ENCODE measurements at places on chromosomes 2 and 18.

DNA sequence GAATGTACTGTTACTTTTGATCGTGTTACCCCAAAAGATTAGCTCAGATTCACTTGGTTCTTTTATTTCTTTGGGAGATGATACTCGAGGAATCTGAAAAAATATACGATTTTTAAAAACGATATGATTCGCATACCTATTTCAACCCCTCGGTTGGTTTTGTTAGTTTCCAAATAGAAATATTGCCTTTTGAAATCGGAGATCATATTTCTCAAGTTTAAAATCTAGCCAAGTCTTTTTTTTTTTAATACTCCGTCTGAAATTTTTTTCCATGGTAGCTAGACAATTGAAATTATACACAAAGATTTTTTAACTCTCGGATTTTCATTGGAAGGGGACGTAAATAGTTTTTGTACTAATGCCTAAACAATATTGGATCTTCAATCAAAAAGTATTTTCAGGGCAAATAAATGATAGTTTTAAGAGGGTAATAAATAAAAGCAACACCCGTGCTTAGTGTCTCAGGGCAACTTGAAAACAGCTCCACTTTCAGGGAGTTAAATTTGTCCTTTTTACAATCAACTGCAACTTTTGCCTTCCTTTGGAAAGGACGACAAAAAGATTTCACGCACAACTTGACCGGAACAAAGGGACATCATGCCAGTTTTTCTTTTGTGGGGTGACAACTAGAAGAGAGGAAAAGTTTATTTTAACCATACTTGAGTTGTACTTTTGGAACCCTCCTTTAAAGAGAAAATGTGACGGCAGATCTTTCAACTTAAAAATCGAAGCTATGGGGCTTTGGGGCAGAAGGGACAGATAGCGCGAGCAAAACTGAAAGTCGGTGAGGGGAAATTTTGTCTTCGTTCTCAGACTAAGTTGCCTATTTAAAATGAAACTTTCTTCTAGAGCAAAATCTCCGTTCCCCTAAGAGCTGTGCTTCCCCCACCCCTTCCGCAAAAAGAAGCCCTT lies 5.8 kb upstream of the ONECUT2 start:
- no peak for DNase-seq

- DNase-seq, result no peak
Observed at GRCh38 chr2:240105982-240106381, 30.1 kb downstream of the COPS9 start.

- DNase-seq, result no peak
Observed at GRCh38 chr2:241617431-241618154, 19.4 kb downstream of the THAP4 start.

- no peak for DNase-seq
Observed at GRCh38 chr18:28831476-28831875, 654.5 kb upstream of the CDH2 start.

DNA sequence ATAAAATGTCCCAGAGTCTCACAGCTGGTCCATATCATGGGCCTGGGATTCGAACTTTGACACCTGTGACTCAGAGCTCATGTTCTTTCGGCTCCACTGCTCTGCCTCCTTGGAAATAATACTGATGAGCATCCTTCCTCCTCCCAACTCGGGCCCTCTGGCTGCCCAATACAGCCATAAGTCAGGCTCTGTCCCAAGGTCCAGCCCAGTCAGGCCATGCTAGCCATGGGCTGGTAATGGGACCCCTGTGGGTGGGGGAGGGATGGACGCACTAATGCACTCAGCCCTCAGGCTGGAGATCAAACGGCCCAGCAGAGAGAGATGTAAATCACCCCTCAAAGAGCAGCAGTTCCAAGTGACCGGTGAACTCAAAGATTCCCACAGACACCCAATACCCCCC lies 61.1 kb downstream of the DDX1 start:
- DNase-seq, result no peak

DNA sequence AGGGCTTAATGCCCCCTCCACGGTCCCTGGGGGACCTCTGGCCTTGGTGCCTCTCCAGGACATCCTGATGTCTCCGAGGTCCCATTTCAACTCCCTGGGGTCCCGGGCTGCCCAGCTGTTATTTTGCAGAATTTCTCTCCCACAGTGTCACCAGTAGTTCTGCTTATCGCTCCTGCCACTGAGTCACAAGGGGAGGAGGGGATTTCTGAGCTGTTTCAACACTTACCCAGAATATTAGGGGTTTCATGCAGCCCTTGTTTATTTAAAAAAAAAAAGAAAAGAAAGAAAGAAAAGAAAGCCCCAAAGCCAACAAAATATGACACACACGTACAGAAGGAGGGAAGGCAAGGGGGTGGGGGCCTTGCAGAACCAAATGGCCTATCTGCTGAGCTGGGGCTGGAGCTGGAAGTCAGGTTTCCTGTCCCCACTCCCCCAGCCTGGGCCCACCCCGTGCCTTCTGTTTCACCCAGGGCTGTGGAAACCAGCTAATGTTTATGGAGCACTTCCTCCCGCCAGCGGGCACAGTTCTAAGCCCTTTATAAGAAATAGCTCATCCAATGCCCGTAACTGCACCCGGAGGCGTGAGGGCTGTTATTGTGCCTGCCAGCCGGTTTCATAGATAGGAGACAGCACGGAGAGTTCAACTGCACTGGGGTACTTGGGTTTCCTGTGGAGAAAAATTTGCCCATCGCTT lies 8.4 kb upstream of the ARID5A start:
- peak; percentile 31 for DNase-seq

DNA sequence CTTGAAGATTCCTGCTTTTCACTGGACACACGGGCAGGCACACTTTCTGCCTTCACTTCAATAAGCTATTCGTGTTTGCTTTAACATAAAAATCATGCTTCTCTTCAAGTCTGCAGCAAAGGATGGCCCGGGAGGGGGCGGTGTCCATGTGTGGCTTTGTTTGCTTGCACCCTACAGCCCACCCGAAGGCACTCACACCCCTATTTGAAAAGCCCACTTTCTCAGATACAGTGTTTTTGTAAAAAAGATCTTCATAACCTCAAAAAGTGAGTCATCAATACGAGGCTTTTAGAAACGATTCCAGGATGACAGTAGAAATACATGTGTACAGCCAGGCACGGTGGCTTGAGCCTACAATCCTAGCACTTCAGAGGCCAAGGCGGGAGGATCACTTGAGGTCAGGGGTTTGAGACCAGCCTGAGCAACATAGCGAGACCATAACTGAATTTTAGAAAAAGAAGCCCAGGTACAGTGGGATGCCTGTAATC lies 36.5 kb upstream of the HPCAL1 start:
- DNase-seq, result no peak

DNA sequence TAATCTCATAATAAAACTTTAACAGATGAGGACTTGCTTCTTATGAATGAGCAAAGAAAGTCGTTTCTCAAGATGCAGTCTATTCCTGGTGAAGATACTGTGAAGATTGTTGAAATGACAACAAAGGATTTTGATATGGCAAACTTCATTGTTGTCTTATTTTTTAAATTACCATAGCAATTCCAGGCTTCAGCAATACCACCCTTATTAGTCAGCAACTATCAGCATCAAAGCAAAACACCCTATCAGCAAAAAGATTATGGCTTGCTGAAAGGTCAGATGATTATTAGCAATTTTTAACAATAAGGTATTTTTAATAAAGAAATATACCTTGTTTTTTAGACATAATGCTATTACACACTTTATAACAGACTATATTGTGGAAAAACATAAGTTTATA lies 88.3 kb downstream of the COL5A2 start:
- DNase-seq, result no peak

DNA sequence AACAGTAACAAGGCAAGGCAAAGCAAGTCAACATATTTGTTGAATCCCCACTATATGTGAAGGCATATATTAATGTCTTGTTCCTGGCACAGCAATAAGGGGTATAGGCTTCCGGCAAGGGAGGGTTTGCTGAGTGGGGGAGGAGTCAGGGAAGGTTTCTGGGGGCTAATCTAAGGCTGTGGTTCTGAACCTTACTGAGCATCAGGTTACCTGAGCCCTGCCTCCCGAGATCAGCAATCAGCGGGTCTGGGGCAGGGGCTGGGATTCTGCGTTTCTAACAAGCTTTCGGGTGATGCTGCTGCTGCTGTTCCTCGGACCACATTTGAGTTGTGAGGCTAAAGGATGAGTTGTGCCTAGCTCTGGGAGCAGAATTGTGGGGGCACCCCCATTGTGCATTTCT lies 401.7 kb upstream of the SPRED2 start:
- DNase-seq, result no peak

GRCh38 chr2:56729212-56729611 lies 545.4 kb downstream of the CCDC85A start:
- no peak for DNase-seq

GRCh38 chr18:50453014-50453680 lies 78.3 kb downstream of the SKA1 start:
- DNase-seq, result no peak

- no peak for DNase-seq
Observed at GRCh38 chr2:227761740-227762476, 16.2 kb downstream of the SCYGR8 start.

- no peak for DNase-seq
Observed at GRCh38 chr2:112794131-112794733, 9.9 kb upstream of the IL1A start.

- DNase-seq, result no peak
Observed at GRCh38 chr2:211359347-211359746, 802.9 kb downstream of the CPS1 start.

DNA sequence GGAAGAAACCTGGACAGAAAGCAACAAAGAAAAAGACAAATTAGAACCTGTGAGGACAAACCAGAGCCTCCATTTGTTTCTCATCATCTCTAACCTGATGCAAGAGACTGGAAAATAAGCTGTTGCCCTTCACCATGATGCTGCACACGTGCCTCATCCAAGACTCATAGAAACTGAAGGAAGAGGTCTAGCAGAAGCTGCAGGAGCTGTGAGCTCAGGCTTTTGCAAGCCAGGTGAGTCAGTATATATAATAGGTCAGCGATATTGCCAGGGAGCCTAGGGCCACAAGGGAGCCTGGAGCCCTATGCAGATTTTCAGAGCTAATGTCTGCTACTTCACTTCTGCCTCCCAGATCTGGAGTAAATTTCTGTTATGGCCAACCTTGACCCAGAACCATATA lies 163.1 kb downstream of the LNPK start:
- no peak for DNase-seq

GRCh38 chr18:75048776-75049454 lies 160.0 kb downstream of the PTGR3 start:
- DNase-seq, result peak; percentile 48

- DNase-seq, result no peak
Observed at GRCh38 chr2:199848389-199849130, 2.4 kb downstream of the FTCDNL1 start.

DNA sequence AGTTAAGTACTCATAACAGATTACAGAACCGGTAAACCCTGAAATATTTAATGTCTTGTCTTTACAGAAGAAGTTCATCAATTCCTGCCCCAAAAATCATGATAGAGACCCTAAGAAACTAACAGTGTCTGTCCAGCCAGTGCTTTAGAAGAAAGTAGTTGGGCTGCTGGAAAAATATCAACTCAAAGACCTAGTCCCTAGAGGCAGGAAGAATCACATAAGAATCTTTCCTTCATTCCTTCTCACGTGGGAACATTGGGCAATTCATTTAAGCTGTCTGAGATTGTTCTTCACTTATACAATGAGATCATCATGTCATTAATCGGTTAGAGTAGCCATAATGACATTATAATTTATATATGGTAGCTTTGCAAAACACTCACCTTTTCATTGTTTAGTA lies 156.4 kb downstream of the CCBE1 start:
- no peak for DNase-seq

DNA sequence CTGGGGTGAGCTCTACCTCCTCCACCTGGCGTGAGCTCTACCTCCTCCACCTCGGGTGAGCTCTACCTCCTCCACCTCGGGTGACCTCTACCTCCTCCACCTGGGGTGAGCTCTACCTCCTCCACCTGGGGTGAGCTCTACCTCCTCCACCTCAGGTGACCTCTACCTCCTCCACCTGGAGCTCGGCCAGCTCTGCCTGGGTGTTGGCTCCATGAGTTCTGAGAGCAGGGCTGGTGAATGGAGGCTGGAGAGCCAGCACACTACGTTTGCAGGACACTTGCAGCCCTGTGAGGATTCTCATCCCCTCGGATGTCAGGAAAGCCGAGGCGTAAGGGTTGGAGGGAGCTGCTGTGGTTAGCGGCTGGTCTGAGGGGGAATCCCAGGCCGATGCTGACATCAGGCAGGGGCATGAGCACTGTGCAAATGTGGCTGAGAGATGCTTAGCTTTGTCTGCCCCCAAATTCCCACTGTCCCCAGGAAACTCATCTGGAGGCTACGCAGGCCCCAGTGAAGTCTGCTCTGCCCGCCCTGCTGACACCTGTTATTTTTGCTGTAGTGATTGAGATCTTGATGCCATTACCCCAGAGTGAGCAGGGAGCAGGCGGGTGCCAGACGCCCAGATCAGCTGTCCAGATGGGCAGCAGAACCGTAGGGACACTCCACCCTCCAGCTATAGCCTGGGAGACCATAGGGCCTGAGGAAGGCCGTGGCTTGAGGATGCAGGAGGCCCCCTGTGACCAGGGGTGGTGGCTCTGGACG lies 3.3 kb downstream of the CROCC2 start:
- no peak for DNase-seq

- no peak for DNase-seq
Observed at GRCh38 chr2:14927021-14927564, 294.6 kb downstream of the LRATD1 start.

GRCh38 chr2:240611601-240612210 lies 13.6 kb upstream of the GPR35 start:
- DNase-seq, result peak; percentile 4

- DNase-seq, result no peak
Observed at GRCh38 chr2:174749793-174750192, 14.5 kb downstream of the CHRNA1 start.

DNA sequence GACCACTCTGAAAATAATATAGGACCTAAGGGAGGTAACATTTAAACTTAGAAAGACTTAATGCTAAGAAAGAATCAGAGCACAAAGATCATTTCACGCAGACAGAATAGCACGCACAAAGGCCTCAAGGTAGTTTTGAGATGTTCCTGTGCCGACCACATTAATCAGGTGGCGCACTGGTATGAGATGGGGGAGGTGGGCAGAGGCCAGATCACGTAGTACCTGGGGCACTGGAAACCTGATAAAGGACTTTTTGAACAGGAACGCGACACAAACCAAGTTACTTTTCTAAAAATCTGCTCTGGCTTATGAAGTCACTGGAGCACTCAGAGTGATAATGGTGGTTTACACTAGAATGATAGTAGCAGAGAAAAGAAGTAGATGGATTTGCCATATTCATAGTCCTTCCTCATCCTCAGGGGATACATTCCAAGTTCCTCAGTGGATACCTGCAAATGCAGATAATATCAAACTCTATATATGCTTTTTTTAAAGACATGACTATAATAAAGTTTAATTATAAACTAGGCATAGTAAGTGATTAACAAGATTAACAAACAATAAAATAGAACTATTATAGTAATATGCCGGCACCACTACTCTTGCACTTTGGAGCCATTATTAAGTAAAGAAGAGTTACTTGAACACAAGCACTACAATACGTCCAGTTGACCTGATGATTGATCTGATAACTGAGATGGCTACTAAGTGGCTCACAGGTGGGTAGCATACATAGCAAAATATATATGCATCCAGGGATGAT lies 42.6 kb upstream of the CDCA7 start:
- no peak for DNase-seq

DNA sequence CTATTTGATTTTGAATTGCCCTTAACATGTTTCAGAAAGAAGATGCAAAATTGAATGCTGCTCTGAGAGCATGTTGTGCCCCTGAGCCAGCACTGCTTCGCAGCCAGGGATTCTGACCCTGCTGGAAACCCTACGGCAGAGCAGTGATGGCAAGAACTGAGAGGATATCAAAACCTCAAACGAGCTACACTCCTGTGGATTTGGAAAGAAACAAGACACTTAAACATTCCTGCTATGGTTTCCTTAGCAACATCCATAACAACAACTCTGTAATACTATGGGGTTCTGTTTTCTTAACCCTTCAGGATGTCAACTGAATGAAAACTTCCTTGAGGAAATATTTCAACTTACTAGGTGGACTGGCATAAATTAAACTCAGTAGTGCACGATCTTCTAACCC lies 649.1 kb downstream of the NYAP2 start:
- DNase-seq, result no peak

All from posterior cingulate gyrus (tissue), 11 donors.